ENCODE measurements at places on chromosomes 6 and 20. TPM values are rescaled to one million over a fixed set of nuclear protein-coding genes. Genes with fewer than 3 reads are reported as not detected.
A peak's percentile ranks its signal among the peaks of the same experiment; 100 is the strongest.

GRCh38 chr6:44020664-44021425, 106.4 kb downstream of the MRPL14 start:
- H3K4me3 ChIP-seq, result no peak overlapping the region
- H3K4me1 ChIP-seq, result no peaks in the 10 kb centered on the region
- H3K36me3 ChIP-seq, result no peaks in the 10 kb centered on the region
- no peak for DNase-seq
- H3K27ac ChIP-seq, result no peak overlapping the region

DNA sequence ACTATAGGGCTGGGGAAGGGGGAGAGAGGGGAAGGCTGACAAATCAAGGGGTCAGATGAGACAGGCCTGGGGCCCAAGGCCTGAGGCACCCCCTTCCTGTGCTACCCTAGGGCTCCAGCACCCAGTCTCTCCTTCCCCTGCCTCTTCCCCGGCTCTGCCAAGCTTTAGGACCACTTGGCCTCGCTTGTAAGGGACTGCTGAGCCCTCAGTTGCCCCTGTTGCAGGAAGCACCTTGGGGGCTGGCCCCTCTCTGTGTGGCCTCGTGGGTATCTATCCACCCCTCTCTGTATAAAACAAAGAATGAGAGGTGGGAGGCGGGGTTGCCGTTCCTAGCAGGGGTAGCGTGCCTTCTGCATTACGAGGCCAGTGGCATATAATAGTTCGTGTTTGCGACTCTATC, 21.4 kb upstream of the SMOC2 start:
- H3K4me3 ChIP-seq, result no peak overlapping the region
- H3K27ac ChIP-seq, result no peak overlapping the region
- no peaks in the 10 kb centered on the region for H3K36me3 ChIP-seq
- DNase-seq, result no peak
- H3K4me1 ChIP-seq, result no peaks in the 10 kb centered on the region

- H3K4me1 ChIP-seq, result peaks cover 7% of the 10 kb centered on the region
- no peaks in the 10 kb centered on the region for H3K36me3 ChIP-seq
- H3K4me3 ChIP-seq, result peak overlapping the region; percentile 62
Measured at GRCh38 chr6:149963212-149963461, 606 bp upstream of the ULBP1 start.

GRCh38 chr6:85581572-85581971, 12.1 kb downstream of the SNX14 start:
- DNase-seq, result no peak
- no peaks in the 10 kb centered on the region for H3K36me3 ChIP-seq
- peaks cover 26% of the 10 kb centered on the region for H3K4me1 ChIP-seq

The UBD gene
- total RNA-seq, result 0.54 TPM

The MEI4 gene
- total RNA-seq, result 0.05 TPM
